Activated effector memory CD4-positive, alpha-beta T cell treated with anti-CD3 and anti-CD28 coated beads, Interleukin-2, amount 50 U/mL, for 16 hours (primary cell): ENCODE measurements at places on chromosomes 11 and 22.

- DNase-seq = no peak
Observed at GRCh38 chr11:75380716-75381420, 18.4 kb upstream of the RPS3 start.

DNA sequence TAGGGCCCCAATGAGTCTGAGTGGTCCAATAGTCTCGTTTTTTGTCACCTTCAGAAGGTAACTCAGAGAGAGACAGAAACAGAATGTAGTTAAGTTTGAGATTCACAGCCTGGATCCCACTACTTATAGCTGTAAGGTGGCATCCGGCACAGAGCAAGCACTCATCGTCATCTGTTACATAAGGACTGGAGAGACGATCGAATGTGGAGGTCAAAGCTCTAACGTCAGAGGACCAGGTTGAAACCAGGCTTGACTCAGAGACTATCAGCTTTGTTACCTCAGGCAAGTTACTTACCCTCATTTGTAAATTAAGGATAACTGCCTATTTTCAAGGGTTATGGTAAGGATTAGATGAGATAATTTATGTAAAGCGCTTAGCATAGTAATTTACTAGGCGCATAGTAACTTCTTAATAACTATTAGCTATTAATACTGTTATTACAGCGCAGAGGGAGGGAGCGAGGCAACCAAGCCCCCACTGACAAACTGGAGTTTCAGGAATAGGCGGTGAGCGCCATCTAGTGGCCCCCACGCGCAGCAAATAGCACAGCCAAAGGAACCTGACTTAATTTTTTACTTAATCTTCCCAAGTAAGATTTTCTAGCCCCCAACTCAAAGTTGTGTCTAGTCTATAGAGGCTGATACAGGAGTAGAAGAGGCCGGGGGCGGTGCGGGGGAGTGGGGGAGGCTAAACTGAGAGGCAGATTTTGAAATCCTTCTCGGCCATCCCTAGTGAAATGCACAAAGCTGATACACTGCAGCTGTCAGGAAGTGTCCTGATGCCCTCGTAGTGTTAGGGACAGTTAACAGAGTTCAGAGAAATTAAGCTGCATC, 29.0 kb upstream of the API5 start:
- peak; percentile 79 for DNase-seq

DNA sequence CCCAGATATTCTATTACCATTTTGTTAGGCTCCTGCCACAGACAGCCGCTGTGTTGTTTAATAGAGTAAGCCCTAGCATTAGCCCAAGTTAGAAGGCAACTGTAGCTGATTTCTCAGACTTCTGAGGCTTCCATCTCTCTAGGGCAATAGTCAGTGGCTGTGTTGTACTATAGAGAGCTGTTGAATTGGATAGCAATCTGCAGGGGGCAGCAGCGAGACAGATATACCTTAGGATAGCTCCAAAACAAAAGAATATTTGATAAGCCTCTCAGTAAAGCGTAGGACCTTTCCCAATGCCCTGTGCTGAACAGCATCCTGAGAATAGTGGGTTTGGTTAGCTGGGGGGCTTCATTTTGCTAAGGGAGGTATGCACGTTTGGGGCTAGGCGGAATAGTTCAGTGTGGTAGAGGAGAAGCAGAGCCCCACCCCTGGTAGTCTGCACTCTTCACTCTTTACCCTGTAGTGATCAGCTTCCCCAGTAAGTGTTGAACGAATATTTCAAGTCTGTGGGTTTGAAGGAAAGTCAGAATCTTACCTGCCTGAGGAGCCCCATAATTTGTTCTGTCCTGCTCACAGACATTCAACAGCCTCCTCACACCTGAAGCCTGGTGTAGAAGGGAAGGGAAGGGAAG, 515.1 kb downstream of the INSC start:
- DNase-seq = no peak

DNA sequence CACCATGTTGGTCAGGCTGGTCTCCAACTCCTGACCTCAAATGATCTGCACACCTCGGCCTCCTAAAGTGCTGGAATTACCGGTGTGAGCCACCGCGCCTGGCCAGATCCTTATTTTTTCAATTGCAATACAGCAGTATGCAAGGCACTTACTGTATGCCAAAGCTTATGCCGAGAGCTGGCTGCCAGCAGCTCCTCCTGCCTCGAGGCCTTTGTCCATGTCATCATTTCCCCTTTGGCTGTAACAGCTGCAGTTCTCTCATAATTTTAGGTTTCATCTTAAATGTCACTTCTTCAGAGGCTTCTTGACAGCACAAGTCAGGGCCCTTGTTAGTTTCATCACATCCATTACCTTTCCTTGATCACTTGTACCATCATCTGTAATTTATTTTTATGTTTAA, 1.5 kb upstream of the SREBF2 start:
- DNase-seq = no peak

GRCh38 chr22:40300884-40301672, 45.2 kb upstream of the ADSL start:
- no peak for DNase-seq

DNA sequence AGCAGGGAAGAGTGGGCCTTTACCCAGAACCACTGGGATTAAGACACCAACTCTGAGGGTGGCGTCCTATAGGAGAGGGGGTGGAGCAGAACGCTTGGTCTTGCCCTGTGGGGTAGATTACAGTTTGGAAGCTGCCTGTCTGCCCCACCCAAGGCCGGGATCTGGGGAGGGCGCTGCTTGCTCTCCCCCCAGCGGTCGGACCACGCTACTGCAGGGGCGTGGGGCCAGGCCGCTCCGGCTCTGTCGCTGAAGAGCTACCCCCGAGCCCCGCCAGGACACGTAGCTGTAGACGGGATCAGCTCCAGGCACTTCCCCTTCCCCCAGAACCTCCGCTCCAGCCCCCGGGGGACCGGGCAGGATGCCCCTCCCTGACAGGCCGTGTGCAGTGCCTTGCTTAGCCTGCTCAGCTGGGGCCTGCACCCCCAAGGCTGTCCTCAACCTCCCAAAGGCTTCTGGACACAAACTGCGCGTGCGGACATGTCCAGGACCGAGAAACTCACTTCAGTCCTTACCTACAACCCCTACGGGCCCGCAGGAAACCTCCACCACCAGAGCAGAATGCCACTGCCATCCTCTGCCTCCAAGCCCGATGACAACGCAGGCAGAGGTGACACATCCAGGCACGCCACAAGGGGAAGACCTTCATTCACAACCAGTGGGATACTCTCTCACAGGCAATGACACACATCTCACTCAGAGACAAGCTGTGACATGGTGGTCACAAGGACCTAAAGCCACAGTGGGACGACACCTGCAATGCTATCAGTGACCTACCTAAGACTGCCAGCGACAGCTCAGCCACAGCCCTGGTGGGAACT, 3.6 kb downstream of the AHNAK start:
- DNase-seq = peak; percentile 91

GRCh38 chr22:19524170-19525115, at the start of gene CLDN5:
TSS of gene CLDN5 (minus strand) at chr22:19524410. CDS start at chr22:19524255, 155 bp downstream.
- DNase-seq = peak; percentile 61

- no peak for DNase-seq
Observed at GRCh38 chr22:42331014-42331413, 60.6 kb upstream of the TCF20 start.

DNA sequence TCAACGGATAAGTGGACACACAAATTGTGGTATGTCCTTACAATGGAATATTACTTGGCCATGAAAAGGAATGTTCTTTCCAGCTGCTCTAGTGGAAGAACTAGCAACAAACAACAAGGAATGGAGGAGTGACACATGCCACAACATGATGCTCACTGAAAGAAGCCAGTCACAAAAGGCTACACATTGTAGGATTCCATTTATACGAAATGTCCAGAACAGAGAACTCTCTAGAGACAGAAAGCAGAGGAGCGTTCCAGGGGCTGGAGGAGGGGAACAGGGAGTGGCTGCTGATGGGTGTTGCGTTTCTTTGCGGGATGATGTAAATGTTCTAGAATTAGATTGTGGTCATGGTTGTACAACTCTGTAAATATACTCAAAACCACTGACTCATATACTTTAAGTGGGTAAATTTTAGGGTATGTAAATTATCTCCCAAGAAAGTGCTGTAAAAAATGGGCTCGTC, 32.4 kb upstream of the PDGFB start:
- no peak for DNase-seq

GRCh38 chr11:113449743-113450142, 25.5 kb downstream of the DRD2 start:
- DNase-seq = no peak

DNA sequence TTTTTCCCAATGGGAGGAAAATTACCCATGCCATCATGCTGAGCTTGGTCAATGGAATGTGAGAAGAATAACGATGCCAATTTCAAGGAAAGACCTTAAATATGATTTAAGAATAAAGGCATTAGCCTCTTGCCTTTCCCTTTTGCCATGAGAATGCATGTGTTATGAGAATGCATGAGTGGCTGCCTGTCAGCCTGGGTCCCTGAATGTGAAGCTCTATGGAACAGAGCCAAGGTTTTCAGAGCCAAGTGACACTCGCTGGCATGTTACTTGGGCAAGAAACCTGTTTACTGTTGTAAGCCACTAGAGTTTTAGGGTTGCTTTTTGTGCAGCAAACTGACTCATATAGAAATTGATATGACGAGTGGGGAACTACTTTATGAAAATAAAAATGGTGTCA, 75.7 kb downstream of the JRKL start:
- DNase-seq = no peak
